ENCODE measurements at places on chromosomes 5 and 9.

GRCh38 chr5:65647941-65648340, 23.1 kb downstream of the SHLD3 start:
- DNase-seq, result no peak

GRCh38 chr5:74850789-74851425, 15.3 kb downstream of the FAM169A start:
- no peak for DNase-seq

DNA sequence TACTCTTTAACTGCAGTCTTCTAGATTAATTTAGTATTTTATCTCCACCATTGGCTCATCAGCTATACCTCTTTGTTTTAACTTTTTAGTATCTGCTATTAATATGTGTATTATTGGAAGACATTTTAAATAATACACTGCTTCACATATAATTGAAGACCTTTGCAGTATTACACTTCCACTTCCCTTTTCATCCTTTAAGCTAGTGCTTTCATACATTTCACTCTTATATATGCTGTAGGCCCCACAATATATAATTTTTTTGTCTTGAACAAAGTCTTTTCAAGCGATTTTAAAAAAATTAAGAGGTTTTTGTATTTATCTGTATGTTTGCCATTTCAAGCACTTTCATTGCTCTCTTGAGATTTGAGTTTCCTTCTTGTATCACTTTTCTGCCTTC, 8.6 kb upstream of the LPCAT1 start:
- DNase-seq, result no peak

- DNase-seq, result no peak
Measured at GRCh38 chr9:118563677-118564076, 805.6 kb downstream of the BRINP1 start.

- DNase-seq, result no peak
Measured at GRCh38 chr5:167827766-167828165, 463.7 kb upstream of the WWC1 start.

DNA sequence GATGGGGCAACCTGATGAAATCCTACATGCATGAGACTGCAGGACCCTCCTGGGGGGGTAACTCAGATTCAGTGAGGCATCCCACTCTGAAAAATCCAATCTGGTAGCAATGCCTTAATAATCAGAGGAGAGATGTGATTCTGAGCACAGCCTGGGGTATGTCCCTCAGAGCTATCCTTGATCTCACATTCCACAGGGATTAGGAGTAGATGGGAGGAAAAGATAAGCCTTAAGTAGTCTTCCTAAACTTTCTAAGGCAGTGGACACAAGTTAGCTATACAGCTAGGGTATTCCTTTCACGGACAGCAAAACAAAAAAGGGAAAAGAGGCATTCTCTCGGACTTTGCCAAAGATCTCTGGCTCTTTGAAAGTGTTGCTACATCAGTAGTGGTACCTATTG, 3.9 kb upstream of the SPATA9 start:
- DNase-seq, result no peak

DNA sequence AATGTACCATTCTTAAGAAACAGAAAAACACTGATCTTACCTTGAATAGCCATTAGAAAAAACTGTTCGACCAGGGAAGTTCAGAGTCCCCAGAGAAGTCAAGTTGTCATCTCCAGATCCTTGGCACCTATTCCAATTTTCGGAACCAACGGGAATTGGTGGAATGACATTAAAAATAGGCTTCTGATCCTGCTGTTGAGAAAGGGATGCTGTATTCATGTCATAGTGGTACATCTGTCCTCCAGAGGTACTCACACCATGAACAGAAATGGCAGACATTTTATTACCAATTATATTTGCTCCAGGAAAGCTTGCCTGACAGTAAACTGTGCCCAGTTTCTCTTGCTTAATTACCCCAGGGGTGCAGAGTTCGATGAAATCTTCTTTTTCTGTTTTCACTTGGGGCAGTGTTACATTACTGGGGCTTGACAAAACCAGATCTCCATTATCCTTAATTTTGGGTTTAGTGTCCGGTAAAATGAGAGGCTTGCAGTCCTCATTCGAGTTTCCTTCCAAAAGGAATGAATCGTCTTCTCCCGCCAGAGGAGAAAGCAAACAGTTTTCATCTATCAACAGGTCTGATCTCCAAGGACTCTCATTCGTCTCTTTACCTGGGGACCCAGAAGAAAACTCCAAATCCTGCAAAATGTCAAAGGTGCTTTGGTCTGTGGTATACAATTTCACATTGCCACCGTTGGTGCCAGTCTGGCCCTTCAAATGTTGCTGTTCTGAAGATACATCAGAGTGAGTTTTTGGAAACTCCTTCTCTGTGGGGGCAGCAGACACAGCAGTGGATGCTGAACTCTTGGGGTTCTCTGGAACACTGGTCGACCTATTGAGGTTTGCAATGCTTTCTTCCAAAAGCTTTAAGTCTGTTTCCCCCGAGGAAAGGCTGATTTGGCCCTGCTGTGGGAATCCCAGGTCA, 3.6 kb downstream of the NR3C1 start:
- DNase-seq, result no peak

- DNase-seq, result no peak
Measured at GRCh38 chr5:28703651-28704260, 1665.4 kb upstream of the CDH9 start.

Measured in Kasumi-1 (cell line).